ENCODE measurements at places on chromosomes 2 and 18.

DNA sequence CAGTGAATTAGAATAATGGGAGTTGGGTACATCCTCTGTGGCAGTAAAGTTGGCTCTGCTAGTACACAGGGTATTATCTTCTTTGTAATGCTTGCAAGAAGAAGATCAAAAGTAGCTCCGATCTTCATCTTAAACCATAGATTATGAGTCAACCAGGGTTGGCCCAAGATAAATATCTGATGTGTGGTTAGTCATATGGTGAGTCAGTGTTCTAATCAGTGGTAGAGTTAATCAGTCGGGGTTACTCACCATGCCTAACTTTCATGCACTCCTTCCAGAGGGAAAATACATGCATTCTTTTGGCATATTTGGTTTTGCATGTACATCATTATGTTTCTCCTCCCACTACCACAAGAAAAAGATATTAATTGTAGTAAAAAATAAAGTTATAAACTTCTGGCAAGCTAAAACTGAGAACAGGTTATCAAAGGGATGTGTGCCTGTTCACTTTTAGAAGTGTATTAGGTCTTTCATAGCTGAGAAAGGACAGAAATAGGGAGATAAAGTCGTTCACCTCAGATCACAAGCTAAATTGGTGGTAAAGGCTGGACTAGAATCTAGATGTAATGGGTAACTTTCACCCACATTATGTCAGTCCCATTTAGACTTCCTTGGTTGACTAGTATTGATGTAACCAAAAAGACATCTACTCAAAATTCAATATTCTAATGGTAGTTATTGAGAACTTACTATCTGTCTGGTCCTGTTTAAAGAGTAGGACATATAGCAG, 684.4 kb downstream of the IRS1 start:
- DNase-seq = peak; percentile 98

DNA sequence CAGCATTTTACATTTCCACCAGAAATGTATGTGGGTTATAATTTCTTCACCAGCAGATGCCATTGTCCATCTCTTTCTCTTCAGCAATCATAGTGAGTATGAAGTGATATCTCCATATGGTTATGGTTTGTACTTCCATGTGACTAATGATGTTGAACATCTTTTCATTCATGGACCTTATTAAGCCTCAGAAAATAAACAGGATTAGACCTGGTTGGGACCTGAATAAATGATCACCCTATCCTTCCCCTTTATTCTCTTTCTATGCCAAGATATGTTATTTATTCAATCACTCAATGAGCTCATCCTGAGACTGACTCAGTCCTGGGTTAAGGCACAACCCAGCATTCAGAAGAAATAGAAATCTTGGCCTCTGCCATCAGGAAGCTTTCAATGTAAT, 86.6 kb downstream of the ANTXR1 start:
- DNase-seq = peak; percentile 51

DNA sequence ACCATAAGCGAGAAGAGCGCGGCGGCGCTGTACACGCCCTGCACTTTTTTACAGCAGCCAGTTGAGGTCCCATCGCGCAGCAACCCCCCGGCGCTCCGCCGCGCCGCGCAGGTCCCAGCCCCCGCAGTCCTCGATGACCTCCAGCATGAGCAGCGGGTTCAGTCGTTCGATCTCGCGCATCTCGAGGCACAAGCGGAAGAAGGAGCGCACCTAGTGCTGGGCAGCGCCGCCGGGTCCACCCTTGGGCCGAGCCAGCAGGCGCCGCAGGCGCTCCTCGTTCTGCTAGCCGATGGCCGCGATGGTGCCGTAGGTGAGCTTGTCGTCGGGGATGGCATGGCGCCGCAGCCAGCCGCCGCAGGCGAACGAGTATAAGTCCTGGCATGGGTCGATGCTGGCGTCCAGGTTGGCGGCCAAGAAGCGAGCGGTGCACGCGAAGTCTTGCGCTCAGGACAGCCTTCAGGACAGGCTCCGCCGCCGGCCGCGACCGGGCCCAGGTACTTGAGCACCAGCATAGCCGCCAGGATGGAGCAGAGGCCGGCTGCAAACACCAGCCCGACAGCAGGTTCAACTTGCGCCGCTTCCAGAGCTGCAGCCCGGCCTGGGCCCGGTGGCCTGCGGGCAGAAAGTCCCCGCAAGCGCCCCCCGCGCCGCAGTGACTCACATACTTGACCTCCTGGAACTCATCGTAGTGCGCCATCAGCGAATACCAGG, 8.3 kb downstream of the ALPP start:
- DNase-seq = no peak

GRCh38 chr2:231318954-231319353, 76.6 kb upstream of the B3GNT7 start:
- no peak for DNase-seq

DNA sequence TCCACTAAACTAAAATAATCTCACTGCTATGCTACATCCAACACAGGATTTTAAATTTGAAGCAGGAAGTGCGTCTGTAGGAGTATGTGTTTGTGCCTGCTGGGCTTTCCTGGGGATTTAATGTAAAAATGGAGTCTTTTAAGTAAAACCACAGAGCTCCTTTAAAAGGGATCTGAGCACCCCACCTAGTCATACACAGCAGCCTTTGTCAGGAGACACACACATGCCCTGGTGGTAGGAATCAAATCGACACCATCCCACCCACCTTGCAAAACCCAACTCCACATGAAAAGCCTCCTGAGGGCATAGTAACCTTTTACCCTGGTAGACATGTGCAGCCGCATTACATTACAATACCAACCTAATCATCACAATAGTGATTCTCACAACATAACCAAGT, 29.1 kb downstream of the UXS1 start:
- DNase-seq = no peak

GRCh38 chr2:129080715-129081476, 762.2 kb upstream of the HS6ST1 start:
- DNase-seq = no peak

GRCh38 chr2:44324971-44325426, 36.3 kb downstream of the PREPL start:
- peak; percentile 61 for DNase-seq

- peak; percentile 75 for DNase-seq
Observed at GRCh38 chr2:160492401-160493226, 993 bp downstream of the RBMS1 start.

DNA sequence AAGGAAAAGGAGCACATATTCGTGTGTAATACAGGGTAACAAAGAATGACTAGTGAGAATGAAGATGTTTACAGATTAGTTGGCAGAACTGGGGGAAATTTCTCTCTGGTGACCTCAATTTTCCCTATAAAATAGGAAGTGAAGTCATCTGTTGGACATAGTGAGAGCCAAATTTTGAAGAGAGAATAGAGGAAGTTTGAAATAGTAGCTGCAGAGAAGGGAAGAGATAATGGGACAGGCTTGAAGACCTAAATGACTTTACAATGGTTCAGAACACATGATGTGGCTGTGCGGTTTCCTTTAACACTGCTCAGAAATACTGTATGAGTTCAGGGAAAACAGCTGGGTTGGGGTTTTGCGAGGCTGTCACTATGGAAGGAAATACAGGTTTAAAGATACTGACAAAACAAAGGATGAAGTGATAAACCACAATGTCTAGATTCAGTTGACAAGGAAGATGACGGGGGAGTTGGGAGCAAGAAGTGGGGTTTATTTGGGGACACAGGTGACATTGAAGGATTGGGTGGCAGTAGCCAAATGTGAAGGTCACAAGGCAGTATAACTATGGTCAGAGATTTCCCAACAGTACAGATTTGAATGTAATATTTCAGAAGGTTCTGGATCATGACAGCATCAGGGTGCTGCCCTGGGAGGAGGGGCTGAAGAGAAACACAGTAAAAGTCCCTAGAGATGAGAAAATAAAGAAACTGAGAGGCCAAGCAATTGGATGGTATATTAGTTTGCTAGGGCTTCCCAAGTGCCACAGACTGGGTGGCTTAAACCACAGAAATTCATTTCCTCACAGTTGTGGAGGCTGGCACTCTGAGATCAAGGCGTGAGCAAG, 82.6 kb upstream of the TANK start:
- DNase-seq = peak; percentile 59

DNA sequence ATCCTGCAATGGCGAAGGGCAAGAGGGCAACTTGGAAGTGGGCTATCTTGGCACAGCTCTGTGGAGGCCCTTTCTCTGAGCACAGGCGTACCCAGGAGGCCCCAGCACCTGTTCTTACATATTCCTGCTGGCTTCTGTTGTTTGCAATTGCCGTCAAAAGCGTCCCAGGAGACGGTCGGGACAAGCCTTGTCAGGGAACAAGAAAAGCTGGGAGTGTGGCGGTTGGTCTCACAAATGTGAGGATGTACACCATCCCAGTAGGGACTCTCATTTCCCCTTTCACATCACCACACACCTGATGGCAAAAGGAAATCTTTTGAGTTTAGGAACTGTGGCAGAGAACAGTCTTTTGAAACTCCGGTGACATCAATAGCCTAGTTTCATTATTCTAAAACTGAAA, 94.7 kb upstream of the EFEMP1 start:
- DNase-seq = no peak

GRCh38 chr18:50628533-50628905, 68.6 kb downstream of the MAPK4 start:
- no peak for DNase-seq

DNA sequence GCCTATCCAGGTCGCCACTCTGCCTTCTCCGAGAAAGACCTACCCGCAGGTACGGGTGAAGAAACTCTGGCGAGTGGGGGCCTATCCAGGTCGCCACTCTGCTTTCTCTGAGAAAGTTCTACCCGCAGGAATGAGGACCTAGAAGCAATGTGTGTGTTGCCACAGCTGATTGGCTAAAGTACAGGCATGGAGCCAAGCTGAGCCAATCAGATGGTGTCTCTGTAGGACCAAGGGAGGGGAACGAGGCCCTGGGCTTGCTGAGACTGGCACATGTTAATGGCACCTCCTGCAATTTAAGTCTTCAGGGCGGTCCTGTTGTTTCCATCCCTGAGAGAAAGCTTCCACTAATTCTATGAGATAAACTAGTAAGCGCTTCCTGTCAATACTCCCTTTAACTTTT, 82.3 kb downstream of the KCTD1 start:
- no peak for DNase-seq

DNA sequence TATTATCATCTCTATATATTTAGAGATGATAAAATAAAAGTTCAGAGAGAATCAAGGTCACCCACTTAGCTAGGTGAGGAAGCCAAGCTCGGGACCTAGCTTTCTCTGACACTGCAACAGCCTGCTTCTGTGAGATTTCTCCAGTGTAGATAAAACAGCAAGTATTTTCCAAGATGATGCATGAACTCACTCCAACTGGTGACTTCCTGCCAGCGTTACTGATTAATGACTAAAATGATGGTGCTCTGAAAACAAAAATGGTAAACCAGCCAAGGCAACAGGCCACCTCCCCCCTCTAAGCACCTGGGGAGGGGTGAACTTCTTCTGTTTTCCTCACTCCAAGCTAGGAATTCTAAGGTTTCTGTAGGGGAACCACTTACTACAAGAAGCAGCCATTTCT, 510.2 kb upstream of the ID2 start:
- DNase-seq = no peak

DNA sequence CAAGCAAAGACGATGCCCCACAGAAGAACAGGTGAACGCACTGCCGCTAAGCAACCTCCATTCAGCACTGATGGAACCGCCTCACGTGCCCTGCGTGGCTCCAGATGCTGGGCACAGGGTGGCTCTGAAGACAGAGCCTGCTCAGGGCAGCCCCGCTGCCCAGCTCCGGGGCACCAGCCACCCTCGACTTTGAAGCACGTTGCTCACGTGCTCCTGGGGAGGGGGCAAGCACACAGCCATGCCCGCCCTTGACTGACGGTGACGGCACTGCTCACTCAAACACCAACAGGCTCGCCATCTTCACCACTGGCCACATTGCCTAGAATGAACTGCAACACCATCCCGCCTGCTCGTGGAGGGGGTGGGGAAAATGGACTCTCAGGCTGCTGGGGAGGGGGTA, 251.3 kb downstream of the HDAC4 start:
- no peak for DNase-seq

DNA sequence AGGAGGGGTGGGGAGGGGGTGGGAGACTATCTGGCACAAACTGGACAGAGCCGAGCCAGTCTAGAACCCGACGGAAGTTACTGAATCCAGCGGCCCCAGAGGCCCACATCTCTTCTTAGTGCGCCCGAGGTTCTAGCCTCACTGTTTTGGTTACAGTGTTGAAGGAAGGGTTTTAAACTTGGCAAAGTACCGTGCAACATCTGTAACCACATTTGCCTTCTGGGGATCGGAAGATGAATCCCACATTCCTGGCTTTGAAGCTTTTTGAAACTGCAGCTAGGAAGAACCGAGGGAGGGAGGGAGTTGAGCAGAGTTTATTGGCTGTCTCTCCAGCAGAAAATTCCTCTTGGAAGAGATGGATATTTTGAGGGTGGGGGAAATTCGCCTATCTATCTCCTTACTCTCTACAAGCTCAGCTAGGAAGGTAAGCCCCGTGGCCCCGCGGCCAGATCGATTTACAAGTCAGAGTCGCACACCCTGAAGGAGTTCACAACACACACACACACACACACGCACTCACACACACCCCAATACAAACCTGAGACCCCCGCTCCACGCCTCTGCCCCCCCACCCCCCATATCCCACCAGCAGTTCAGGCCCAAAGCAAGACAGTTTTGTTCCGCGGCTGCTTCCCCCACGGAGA, 1.0 kb downstream of the ACVR1 start:
- peak; percentile 90 for DNase-seq

DNA sequence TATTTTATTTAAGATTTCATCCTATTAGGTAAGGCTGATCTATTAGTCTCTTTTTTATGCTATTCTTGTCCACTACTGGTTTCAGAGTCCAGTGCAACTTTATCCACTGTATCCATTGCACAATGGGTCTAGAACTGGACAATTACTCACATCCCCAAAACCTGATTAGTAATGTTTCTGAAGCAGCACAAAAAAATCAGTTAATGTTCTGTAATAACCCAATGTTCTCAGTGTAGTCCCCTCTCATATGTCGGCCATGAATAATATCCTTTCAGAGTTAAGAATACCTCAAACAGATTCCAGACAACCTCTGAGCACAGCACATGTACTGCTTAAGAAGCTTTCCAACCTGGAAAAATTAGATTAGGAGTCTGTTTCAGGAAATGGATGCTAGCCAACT, 29.7 kb downstream of the MGAT4A start:
- DNase-seq = peak; percentile 41

DNA sequence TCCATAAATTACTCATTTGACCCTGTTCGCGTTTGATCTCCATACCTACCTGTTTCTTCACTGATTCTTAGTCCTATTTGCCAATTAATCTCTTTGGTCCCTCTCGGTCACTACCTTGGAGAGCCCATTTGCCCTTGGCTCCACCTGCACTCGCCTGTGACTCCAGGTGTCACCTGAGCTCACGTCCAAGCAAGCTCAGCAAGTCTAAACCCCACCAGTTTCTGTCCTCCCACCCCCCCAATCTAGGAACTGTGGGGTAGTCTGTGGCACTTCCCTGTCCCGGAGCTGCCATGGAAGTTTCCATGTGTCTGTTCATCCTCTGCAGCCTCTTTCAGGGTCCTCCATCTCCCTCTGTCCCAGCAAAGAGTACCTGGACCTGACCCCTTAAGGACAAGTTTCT, 68.1 kb upstream of the BCL2L11 start:
- DNase-seq = no peak

GRCh38 chr2:153106802-153107477, 371.6 kb downstream of the RPRM start:
- no peak for DNase-seq

GRCh38 chr2:11174222-11174621, 19.0 kb downstream of the SLC66A3 start:
- DNase-seq = no peak
